Kasumi-1 (cell line): ENCODE measurements at places on chromosomes 11 and 22.

DNA sequence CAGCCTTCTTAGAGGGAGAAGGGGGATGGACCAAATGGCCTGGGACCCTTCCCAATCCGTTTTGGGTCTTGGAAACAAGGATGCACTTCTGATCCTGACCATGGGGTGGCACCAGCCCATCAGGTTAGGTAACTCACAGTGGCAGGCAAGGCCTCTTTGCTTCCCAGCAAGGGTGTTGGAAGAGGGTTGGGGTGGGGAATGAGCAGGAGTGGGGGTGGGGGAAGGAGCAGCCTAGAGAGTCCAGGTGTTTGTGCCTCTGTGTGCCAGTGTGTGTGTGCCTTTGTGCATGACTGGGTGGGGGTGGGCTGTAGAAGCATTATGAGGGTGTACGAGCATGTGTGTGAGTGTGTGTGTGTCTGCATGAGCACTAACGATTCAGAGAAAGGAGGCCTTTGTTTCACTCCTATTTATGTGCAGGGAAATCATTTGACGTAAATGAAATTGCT is 213.1 kb downstream of the INSC start:
- peak; percentile 45 for DNase-seq

GRCh38 chr11:121892131-121892681 is 223.8 kb downstream of the BLID start:
- no peak for DNase-seq

DNA sequence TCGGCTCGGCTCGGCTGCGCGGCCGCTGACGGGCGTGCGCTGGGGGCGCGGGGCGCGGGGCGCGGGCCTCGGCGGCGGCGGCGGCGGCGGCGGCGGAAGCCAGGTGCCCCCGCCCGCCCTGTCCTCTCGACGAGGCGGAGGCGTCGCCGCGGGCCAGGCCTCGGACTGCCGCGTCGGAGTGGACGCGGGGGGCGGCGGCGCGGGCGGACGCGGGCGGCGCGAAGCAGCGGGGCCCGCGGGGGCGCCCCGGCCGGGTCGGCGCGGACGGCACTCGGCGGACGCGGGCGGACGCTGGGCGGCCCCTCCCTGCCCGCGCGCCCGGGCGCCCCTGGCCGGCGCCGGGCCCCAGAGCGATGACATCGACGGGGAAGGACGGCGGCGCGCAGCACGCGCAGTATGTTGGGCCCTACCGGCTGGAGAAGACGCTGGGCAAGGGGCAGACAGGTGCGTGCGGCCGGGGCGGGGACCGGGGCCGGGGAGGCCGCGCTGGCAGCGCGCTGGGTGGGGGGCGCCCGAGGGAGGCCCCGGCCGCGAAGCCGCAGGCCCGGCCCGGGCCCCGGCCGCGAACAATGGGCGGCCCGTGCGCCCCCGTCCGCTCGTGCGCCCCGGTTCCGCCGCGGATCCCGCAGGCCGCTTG is at the start of gene BRSK2:
Gene BRSK2 (plus strand): TSS at position 3 of the 637 bp plus-strand sequence. CDS start 351 bp downstream, at position 354.
- DNase-seq = no peak

DNA sequence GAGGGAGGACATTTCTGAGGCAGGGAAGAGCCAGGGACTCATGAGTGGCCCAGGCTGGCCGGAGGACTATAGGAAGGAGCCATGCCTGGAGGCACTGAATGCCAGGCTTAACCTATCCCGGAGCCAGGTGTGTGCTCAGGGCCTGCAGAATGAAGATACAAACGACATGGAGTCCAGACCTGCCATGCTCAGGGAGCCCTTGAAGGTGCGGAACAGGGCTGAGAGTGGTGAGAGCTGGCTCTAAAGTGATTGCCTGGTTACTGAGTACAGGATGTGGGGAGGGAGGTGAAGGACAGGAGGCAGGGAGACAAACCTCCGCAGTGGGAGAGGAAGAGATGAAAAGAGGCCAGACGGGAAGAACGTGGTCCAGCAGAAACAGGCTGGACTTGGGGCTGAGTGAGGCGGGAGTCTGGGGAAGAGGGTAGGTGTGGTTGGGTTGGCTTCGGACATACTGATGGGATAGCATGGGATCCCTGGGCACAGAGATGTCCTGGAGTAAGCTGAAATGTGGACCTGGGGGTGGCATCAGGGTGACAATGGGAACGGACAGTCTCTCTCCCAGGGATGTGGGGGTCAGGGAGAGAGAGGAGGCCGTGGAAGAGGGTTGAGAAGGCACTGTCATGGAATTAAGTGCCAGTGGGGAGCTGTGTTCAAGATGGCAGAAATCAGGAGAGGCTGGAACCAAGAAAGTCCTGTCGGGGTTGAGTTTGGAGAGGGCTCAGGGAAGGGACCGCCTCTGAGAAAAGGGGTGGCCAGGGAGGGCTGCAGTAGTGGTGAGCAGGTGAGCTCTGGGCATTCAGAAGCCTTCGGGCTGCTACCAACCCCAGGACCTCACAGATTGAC is 1.5 kb upstream of the ANKRD13D start:
- DNase-seq = peak; percentile 70

DNA sequence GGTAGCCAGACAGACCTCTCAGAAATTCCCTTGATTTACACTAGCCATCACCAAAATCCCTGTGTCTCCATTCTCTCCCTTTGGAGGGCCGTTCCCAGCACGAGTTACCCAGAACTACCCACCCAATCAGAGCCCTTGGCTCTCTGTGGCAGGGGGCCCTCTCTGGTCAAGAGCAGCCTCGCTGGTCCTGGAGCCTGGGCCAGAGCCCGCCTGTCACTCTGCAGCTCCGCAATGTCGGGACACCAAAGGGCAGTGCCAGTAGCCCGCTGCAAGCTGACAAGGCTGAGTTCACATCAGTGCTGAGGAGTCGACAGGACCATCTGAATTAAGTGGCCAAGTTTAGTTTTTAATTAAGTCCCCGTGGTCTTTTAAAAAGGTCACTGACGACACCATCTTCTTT is 241.6 kb downstream of the ST3GAL4 start:
- DNase-seq = no peak

DNA sequence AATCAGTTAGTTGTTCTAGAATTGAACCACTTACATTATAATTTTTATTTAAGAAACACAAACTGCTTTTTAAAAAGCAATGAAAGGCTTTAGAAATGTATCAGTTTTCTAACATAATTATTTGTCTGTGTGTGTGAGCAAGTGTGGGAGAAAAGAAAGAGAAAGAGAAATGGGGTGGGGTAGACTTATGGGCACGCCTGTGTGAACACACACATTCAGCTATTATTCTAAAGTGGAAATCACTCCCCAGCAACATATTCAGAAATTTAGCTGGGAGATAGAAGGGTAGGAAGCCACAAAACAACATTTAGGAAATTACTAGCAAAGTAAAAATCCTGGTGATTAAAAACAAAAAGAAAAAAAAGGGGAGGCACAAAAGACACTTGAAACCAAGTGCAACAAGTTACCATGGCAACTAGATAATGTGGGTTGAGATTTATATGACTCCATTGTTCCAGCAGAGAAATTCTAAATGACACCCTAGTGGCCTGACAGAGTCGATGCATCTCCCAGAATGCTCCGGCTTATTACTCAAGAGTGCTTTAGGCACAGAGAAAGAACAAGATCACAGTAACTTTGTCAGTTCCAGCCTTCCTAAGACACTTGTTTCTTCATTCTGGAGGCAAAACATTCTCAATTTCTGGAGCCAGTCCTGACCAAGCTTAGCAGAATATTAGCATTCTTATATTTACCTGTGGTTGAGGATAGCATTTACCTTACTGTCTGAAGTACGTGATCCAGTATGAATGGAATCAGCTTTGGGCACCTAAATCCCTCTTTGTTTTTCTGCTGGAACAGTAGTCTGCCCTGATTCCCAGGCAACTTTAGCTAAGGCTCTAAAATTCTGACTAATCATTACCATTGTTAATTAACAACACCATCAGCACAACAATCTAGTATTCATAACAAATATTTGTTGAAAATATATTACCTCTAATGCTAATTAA is 444.4 kb downstream of the DLG2 start:
- peak; percentile 8 for DNase-seq

DNA sequence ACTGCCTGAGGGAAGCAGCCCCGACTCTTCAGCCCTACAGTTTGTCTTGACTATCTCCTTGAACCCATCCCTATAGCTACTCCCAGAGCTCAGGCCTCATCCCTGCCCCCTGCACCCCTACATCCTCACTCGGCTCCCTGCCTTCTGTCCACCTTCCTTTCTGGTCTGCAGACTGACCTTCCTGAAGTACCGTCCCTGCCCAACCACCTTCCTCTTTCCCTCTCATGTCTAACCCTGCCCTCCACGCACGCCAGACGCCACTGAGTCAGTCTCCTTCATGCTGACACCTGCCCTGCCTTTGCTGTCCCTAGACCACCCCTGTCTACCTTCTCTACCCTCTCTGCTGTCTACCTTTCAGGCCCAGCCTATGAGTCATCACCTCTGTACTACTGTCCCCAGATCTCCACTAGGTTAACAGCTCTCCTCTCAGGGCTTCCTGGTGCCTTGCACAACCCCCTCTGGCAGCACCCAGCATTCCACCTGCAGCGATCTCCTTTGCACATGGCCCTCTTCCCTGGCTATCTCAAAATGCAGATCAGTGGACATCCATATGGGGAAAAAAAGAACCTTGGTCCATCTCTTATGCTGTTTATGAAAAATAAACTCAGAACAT is 8.9 kb downstream of the KCTD21 start:
- no peak for DNase-seq

DNA sequence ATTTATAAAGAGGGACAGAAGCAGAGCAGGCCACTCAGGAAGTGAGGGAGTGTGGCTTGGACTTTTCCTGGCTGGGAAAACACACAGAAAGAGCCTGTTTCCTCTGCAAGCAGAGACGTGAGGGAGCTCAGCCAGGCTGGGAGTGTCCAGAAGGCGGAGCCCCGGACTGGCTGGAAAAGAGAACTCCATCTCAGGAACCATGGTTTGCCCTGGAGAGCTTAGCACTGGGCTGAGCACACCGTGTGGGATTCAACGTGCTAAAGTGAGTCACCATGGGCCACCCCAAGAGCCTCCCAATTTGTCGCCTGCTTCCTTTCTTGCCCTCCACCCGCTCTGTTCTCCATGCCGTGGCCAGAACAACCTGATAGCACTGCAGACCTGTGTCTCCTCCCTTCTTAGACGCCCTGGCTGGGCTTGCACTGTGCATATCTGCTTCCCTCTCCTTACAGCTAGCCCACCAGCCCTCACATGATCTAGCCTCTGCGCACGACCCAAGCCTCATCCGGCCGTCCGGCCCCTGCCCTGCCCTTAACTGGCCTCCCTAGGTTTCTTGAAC is 51.8 kb downstream of the GALNT18 start:
- peak; percentile 68 for DNase-seq

GRCh38 chr11:8814923-8815240 is 96.1 kb upstream of the AKIP1 start:
- DNase-seq = no peak

- DNase-seq = no peak
Measured at GRCh38 chr11:110728476-110728875, 16.2 kb upstream of the ARHGAP20 start.

DNA sequence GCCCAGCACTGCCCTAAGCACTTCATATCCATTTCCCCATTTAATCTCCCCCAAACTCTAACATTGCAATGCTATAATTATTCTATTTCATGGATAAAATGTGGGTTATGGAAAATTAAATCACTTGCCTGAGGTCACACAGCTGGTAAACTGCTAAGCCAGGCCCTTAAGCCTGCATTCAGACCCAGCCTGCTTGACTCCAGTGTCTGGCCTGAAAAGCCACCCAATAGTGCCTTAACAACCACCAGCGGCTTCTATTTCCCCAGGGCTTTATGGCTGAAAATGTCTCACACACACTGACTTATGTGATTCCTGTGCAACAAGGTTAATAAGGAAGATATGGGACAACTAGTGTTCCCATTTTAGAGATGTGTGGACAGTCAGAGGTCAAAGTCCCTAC is 178.5 kb upstream of the SNX19 start:
- DNase-seq = no peak

DNA sequence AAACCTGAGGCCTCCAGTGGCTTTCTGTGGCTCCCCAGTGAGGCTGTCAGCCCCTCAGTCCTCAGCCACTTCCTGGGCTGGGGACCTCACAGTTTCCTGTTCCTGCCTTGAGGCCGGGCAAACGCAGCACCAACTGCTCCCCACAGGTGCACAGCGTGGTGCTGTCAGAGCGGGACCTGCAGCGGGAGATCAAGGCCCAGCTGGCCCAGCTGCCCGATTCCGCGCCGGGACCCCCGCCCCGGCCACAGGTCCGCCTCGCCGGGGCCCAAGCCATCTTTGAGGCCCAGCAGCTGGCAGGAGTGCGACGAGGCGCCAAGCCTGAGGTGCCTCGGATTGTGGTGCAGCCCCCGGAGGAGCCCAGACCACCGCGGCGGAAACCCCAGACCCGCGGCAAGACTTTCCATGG is 5.4 kb downstream of the TBC1D10C start:
- peak; percentile 78 for DNase-seq

- DNase-seq = no peak
Measured at GRCh38 chr11:133403900-133404299, 128.4 kb downstream of the OPCML start.

- DNase-seq = no peak
Measured at GRCh38 chr11:64849598-64850356, 5.3 kb upstream of the CDC42BPG start.

DNA sequence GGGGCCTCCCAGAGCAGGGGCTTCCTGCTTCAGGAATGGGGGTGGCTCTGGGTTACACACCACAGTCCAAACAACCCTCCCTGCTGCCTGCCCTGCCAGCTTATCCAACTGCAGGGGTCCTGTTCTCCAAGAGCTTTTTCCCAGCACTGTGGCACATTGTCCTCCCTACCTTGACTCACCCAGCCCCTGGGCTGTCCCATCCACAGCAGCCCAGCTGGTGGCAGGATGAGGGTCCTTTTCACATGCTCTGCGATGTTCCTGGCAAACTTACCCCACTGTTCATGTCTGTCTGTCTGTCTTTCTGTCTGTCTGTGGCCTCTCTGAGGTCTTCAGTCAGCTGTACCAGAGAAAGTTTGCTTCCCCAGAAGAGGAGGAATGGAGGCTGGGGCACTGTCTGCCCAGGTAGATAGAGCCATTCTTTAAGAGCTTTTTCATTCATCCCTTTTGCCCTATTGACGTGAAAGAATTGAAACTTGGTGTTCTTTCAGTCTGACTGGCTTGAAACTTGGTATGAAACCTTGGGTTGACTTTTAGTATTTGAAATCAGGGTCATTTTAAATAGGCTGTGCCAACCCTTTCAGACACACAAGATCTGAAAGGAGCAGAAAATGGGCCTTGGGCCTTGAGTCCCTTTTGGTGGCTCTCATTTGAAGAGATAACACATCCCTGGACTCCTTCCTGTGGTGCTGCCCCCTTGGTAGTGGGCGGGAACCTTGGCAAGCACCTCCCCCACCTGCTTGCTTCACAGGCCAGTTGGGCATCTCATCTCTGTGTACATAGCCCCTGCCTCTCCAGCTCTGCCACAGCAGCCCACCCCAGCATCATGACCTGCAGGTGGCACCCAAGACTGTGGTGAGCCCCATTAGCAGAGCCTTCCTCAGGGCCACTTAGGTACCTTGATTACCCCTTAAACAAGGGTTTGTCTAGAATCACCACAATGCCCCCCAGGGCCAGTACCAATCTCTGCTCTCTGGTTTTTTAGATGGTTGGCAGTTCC is 74.6 kb upstream of the SUSD2 start:
- no peak for DNase-seq

DNA sequence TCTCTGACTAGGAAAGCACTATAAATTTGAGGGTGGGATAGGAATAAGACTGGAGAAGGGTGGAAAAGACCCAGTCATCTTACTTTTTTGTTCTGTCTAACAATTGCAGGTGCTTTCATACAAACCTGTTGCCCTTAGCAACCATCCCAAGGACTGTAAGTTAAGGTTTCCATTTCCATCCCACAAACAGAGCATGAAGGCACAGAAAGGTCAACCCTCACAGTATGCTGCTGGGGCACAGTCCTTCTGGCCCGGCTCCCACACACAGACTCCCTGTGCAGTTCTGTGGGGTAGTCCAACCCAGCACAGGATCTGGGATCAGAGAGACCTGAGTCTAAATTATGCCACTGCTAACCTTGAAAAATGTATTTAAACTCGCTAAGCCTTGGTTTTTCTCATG is 38.4 kb upstream of the ETS1 start:
- DNase-seq = no peak
